Activated effector memory CD4-positive, alpha-beta T cell treated with Interleukin-2 at 50 U/mL for 16 hours (primary cell): ENCODE measurements at places on chromosomes 12 and 14.

- no peak for DNase-seq
Observed at GRCh38 chr14:33386781-33387180, 448.1 kb downstream of the NPAS3 start.

DNA sequence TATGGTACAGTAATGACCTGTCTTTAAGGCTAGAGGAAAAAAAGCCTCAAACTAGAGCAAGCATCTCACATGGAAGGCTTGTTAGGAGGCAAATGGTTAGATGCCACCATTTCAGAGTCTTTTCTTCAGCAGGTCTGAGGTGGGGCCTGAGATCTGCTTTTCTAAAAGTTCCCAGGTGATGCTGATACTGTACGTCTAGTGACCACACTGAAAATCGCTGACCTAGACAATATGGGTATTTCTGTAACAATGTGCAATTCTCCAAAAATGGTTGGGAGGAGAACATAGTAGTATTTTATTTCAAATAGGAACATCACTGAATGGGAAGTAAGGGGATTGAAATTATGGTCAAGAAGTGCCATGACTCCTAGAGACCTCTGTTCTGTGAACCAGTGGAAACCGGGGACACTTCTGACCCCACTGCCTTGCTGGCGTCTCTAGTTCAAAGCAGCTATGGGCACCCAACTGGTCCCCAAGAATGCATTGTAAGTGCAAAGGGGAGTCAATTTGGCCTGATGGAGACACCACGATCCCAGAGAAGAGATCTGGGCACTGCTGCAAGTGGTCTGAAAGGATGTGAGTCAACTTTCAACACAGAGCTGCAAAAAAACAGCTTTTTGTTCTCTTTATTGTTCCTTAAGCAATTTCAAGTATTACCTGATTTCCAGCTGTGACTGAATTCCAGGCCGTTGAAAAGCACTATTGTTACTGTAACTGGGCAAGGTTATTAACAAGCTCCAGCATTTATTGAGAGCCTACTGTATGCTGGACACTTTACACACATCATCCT lies 54.4 kb upstream of the PLEKHG7 start:
- no peak for DNase-seq

GRCh38 chr12:68162374-68162773 lies 2.8 kb upstream of the IFNG start:
- DNase-seq: no peak

GRCh38 chr12:51914034-51914923 lies 7.0 kb downstream of the ACVRL1 start:
- DNase-seq: no peak

- DNase-seq: no peak
Observed at GRCh38 chr14:94439453-94440057, 13.0 kb downstream of the SERPINA11 start.

DNA sequence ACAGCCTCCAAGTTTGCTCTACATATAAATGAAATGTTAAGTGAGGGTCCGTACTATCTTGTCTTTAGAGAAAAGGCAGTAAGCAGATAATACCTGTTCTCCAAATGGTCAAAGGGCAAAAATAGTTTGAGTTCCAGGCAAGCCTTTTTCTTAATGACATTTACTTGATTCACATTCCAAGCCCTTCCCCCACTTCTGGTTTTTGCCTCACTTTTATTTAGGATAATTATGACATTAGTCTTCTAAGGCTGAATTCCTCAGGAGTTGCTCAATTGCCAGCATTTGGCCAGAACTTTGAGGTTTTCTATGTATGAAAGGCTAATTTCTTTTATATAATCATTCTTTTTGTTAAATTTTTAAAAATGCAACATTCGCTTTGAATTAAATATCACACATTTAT lies 62.5 kb upstream of the DUSP6 start:
- no peak for DNase-seq

- no peak for DNase-seq
Observed at GRCh38 chr12:32997471-32997870, 100.9 kb upstream of the PKP2 start.

DNA sequence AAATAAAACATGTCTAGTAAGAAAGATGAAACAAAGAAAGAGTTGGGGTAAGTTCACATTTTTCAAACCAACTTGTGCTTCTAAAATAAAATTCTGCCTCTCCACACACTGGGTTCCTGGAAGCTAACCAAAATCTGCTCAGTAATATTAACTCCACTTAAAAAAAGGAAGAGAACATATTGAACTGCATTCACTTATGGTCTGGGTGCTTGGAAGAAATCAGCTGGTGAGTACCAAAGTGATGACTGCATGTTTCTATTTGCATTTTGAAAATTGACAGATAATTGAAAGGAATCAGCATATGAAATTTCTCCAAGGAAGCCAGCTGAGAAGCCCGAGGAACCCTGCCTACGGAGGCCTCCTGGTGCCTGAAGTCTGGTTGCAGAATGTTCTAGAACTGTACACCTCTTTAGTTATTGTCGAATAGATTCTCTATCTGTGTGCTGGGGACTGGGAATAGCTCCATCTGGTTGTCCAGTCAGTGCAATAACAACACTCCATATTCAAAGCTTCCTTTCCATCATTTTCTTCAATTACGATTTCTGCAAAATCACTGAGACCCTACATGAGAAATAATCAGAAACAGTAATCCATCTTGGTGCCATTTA lies 836.1 kb downstream of the VRK1 start:
- no peak for DNase-seq

DNA sequence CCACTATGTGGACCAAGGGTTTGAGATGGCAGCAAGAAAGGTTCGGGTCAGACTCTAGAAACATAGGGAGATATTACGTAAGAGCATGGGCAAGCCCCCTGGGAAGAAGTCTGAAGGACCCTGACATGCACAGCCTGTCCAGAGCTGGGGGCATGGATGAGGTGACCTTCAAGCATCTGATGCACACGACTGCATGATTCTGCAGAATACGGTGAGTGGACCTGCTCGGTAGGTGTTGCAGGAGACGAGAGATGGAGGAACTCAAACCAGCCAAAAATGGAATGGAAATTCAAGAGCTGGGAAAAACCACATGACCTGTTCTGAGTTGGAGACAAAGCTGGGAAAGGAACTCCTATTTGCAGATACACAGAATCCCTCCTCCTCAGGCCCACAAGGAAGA lies 43.6 kb downstream of the ANO2 start:
- no peak for DNase-seq

GRCh38 chr14:100618318-100618693 lies 31.1 kb upstream of the BEGAIN start:
- no peak for DNase-seq

GRCh38 chr14:103450416-103450815 lies 65.2 kb downstream of the MARK3 start:
- no peak for DNase-seq

GRCh38 chr12:795305-795704 lies 42.9 kb downstream of the WNK1 start:
- no peak for DNase-seq

DNA sequence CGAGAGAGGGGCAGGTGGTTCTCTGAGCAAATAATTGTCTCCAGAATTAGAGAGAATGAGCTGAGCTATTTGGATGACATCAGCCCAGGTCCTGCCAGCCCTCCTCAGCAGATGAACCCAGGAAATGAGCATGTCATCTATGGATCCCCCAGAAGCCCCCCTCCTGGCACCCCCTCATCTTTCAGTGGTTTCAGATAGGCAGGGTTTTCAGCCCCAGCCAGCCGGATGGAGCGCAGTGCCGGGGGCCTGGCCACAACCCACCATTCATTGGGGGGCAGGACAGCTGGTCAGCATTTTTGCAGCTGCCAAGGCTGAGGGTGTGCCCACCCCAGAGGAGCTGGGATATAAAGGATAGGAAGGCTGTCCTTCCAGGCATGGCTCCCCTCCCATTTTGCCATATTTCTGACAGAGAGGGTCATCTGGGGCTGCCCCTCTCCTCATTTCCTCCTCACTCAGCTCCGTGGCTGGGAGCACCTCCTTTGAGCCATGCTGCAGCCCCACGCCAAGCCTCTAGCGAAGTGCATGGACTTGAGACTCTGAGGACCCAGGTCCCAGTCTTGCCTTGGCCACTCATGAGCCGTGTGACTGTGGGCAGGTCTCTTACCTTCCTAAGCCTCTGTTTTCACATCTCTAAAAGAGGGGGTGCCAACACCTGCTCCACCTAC lies 6.0 kb upstream of the KRT71 start:
- no peak for DNase-seq

DNA sequence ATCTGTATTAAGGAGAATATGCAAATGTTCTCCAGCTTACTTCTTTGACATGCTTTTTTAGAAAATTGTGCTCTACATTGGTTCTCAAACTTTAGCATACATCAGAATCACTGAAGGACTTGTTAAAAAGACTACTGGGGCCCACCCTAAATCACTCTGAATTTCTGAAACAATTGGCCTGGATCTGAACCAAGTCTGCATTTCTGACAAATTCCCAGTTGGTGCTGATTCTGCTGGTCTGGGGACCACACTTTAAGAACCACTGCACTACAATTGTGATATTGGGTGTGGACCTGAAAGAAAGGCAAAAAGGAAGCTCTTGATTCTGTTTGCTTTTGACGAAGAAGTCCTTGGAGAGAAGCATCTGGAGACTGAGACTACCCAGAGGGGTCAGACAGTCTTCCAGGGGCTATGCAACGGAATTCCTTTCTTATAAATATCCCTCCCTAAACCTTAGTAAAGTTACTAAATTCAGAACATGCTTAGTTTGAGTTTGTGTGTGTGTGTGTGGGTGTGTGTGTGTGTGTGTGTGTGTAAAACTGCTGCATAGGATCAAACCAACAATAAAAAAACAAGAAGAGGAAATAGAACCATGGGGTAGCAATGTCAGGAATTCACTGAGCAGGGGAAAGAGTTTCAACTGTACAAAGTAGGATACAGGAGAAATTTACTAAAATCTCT lies 36.8 kb downstream of the EAPP start:
- DNase-seq: no peak

DNA sequence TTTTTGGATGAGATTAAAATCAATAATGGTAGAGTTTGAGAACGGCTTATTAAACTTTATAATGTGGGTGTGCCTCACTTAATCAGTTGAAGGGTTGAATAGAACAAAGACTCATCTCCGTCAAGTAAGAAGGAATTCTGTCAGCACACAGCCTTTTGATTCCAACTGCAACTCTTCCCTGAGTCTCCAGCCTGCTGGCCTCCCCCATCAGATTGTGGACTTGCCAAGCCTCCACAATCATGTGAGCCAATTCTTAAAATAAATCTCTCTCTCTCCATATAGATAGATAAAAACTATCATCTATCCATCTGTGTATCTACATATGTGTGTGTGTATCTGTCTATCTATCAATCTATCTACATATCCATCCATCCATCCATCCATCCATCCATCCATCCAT lies 127.4 kb upstream of the BTG1 start:
- DNase-seq: no peak

GRCh38 chr12:113142173-113142885 lies 6.8 kb upstream of the RASAL1 start:
- no peak for DNase-seq

- no peak for DNase-seq
Observed at GRCh38 chr12:132502149-132502881, 12.4 kb downstream of the FBRSL1 start.

- DNase-seq: no peak
Observed at GRCh38 chr12:89468648-89469326, 55.8 kb downstream of the GALNT4 start.

- no peak for DNase-seq
Observed at GRCh38 chr14:43778570-43778936, 728.5 kb downstream of the FSCB start.

DNA sequence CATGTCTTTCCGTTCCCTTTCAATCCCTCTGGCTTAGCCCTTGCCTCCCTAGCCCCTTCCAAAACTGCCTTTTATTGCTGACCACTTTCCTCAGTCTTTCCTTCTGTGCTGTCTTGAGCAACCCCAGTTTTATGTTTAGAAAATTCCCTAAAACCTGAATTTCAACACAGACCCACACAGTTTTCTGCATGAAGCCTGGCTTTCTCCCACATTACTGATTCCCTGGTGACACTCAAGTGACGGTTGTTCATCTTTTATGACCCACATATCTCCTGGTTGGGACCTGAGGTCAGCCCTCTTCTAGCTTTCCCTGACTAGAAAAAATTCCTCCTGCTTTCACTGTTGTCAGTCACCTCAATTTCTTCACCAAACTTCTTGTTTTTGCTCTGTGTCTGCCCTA lies 21.0 kb downstream of the FGD4 start:
- no peak for DNase-seq

DNA sequence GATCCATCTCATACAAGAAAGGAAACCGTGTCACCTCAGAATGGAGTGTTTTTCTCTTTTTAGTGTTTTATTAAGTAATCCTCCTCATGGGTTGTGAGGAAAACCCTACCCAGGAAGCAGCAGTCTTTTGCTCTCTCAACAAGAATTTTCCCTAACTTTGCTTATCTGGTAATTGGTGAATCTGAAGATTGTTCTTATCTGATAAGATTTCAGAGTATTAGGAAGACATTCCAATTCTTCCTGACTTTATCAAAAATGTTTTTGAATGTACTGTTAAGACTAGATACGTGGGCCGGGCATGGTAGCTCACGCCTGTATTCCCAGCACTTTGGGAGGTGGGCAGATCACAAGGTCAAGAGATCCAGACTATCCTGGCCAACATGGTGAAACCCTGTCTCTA lies 86.0 kb downstream of the PHLDA1 start:
- DNase-seq: no peak

- DNase-seq: no peak
Observed at GRCh38 chr14:33631441-33631840, 319.4 kb downstream of the EGLN3 start.

DNA sequence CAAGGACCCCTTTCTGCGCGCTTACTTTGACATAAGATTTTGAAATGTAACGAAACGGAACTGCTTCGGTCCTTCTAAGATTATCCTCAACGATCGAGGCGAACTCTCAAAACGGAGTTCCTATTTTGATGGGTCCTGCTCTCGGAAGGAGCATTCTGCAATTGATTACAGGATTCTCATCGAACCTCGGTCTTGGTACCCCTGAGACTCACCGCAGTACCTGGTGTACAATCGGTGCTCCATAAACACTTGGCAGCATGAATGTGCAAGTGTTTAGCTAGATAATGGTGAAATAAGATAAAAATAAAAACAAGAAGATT lies 530 bp upstream of the NEMF start:
- DNase-seq: no peak

GRCh38 chr12:89875809-89876208 lies 167.2 kb upstream of the ATP2B1 start:
- DNase-seq: no peak

- DNase-seq: no peak
Observed at GRCh38 chr12:129851296-129851695, 52.5 kb downstream of the TMEM132D start.

GRCh38 chr14:24064091-24064795 lies 7.1 kb upstream of the CPNE6 start:
- no peak for DNase-seq

DNA sequence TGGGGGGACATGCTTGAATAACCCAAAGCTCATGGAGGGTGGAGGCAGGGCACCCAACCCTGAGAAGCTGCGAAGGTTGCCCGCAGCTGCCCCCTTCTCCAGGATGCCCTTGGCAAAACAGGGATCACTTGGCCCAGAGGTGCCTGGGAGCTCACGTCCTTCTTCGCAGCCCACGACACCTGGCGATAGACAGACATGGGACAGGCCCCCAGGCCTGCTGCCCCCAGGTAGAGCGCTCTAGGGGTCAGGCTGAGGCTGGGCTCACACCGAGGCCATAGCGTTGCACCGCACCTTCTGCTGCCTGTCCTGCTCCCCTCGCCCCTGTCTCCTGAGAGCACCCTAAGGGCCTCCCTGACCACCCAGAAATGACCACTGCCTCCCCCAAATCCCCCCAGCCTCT lies 20.2 kb upstream of the PLA2G1B start:
- DNase-seq: no peak

- no peak for DNase-seq
Observed at GRCh38 chr12:45260104-45260815, 44.4 kb downstream of the ANO6 start.

GRCh38 chr14:34175574-34175973 lies 224.7 kb upstream of the EGLN3 start:
- DNase-seq: no peak
